Vein endothelial cell (primary cell): ENCODE measurements at places on chromosomes 7 and 10. TPM values are rescaled to one million over a fixed set of nuclear protein-coding genes. Genes with fewer than 3 reads are reported as not detected.

The ANKRD22 gene
- not detected in 2 replicates for total RNA-seq

The OGDHL gene
- total RNA-seq = 0.19 and 0.33 TPM in 2 replicates

The ADCYAP1R1 gene
- 0.19 and 0.33 TPM in 2 replicates for total RNA-seq

The SLC16A12 gene
- total RNA-seq = 0.10 and 0.65 TPM in 2 replicates

The FBXL13 gene
- total RNA-seq = 0.76 and 0.98 TPM in 2 replicates

The AGFG2 gene
- total RNA-seq = 49.3 and 52.9 TPM in 2 replicates

The ZPBP gene
- total RNA-seq = not detected in 2 replicates

The ACTR3C gene
- total RNA-seq = 0.67 and 2.0 TPM in 2 replicates

The ASZ1 gene
- total RNA-seq = not detected in 2 replicates

The SLC13A1 gene
- total RNA-seq = not detected in 2 replicates

The EVX1 gene
- not detected in 2 replicates for total RNA-seq

The TAS2R60 gene
- total RNA-seq = not detected in 2 replicates

The GPER1 gene
- total RNA-seq = 2.3 and 4.5 TPM in 2 replicates

The LRMDA gene
- 18.3 TPM in 2 replicates for total RNA-seq

The TCAF2 gene
- total RNA-seq = 17.3 and 22.7 TPM in 2 replicates

The RPA3 gene
- 13.5 and 13.7 TPM in 2 replicates for total RNA-seq

The TSPAN33 gene
- 0.10 TPM in 1 of 2 replicates, not detected in the other for total RNA-seq

The MYL10 gene
- not detected in 2 replicates for total RNA-seq

The DRGX gene
- not detected in 2 replicates for total RNA-seq

The LIPF gene
- total RNA-seq = not detected in 2 replicates

The PKD2L1 gene
- total RNA-seq = not detected in 2 replicates

The ZNF679 gene
- total RNA-seq = not detected in 2 replicates

The ZNF37A gene
- total RNA-seq = 8.8 and 13.2 TPM in 2 replicates

The TMEM273 gene
- 4.6 and 24.1 TPM in 2 replicates for total RNA-seq

The BUD31 gene
- 86.2 and 88.4 TPM in 2 replicates for total RNA-seq

The FXYD4 gene
- not detected in 2 replicates for total RNA-seq

The HOXA1 gene
- total RNA-seq = 0.96 and 1.6 TPM in 2 replicates

The GAD2 gene
- total RNA-seq = not detected in 2 replicates

The ASCC1 gene
- total RNA-seq = 31.2 and 31.7 TPM in 2 replicates

The MCM10 gene
- total RNA-seq = 5.6 and 18.0 TPM in 2 replicates
